GM12892 (cell line): ENCODE measurements at places on chromosomes 7 and 10.

DNA sequence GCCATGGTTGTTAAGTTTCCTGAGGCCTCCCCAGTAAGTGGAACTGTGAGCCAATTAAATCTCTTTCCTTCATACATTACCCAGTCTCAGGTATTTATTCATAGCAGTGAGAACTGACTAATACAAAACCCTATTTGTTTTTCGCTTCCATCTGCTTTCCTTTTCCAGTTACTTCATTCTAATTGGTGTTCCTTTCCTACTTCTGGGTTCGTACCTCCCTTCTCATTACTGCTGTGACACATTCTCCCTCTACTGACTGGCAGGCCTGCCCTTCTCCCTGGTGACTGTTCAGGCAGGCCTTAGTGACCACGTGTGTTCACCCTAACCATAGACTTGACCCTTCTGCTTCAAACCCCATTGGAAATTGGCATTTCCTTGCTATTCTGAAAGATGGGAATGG is 37.7 kb downstream of the MTURN start:
- DNase-seq = no peak

- DNase-seq = no peak
These were observed 37.3 kb upstream of the AKR1C2 start for GRCh38 chr10:5040781-5041470.

GRCh38 chr10:121493521-121493920 is 104.7 kb downstream of the FGFR2 start:
- DNase-seq = no peak

GRCh38 chr10:27413831-27414348 is 90.2 kb upstream of the RAB18 start:
- DNase-seq = no peak

- no peak for DNase-seq
These were observed 59.6 kb downstream of the BLNK start for GRCh38 chr10:96211764-96212163.

DNA sequence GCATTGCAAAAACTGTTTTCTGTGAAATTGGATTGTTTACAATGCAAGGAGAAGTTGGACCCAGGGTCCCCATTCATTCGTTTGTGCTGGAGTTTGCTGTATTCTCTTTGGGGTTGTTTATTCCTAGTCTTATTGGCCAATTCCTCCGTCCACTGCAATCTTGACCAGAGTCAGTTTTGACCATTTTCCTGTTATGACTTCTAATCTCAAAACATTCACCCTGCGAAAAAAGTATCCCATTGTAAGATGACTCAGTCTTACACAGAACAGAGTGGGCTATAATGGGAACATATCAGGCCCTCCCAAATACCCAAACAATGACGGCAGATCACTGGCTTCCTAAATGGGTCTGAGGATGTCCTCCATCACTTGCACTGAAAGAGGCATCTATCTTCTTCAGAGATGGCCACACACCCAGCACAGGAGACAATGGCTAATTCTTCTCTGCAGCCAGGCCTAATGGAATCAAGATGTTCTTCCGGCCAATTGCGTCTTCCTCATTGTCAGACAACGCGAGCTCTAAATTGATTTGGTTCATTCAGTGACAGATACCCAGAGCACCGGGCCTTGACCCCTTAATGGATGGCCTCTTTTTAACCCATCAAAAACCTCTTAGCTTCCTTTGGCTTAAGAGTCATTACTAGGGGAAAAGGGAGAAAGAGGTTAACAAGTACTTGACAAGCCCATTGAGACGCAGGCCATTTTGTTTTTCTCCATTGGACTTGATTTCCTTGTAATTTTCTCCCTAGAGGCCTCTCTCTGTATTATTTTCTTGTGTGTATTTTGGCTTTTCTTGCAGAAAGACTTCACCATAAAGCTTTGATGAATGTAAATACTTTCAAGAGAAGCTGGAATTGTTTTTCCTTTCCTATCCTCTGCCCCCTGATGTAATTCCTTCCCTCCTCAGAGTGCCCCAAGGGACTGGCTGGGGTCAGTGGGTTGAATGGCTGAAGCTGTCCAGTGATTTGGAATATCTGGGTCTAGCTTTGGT is 129.6 kb downstream of the PRPF18 start:
- no peak for DNase-seq

DNA sequence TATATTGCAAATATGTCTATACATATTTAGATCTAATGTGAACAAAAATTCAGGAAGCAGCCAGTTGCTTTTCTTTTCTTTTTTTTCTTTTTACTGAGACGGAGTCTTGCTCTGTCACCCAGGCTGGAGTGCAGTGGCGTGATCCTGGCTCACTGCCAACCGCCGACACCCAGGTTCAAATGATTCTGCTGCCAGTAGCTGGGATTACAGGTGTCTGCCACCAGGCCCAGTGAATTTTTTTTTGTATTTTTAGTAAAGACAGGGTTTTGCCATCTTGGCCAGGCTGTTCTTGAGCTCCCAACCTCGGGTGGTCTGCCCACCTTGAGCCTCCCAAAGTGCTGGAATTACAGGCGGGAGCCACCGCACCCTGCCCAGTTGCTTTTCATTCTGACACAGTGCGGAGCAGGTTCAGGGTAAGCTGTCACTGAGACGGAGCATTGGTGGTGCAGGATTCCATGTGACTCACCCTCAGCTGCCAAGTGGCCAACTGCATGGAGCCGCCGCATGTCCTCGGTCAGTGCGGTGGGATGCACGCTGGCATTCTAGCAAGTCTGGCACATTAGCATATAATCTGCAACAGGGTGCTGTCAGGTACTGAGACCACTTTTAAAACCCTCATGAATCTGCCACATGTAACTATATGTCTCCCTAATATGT is 362.7 kb downstream of the DNAJB6 start:
- no peak for DNase-seq

DNA sequence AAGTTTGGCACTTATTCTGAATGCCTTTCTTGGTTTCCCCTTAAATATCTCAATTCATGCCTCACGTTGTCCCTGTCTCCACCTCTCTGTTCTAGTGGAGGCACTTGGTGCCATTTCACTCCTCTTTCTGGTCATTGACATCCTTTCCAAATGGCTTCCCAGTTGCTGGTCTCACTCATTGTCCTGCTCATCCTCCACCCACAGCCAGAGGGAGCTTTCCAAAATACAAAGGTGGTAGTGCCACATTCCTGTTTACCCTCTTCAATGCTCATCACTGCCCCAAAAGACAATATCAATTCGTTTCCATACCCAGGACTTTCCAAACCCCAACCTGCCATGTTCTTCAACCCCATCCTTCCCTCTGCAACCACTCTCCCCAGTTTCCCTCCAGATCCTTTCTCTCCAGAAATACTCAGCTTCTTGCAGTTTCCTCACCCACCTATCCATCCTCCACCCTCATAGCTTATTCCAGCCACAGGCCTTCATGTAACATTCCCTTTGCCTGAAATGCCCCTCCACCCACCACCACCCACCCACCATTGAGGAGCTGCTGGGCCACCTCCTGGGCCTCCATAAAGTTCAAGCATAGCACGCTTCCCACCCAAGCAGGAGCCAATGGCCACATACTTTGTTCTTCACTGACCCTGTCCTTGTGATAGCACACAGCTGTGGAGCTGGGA is 63.1 kb upstream of the ADRB1 start:
- no peak for DNase-seq

DNA sequence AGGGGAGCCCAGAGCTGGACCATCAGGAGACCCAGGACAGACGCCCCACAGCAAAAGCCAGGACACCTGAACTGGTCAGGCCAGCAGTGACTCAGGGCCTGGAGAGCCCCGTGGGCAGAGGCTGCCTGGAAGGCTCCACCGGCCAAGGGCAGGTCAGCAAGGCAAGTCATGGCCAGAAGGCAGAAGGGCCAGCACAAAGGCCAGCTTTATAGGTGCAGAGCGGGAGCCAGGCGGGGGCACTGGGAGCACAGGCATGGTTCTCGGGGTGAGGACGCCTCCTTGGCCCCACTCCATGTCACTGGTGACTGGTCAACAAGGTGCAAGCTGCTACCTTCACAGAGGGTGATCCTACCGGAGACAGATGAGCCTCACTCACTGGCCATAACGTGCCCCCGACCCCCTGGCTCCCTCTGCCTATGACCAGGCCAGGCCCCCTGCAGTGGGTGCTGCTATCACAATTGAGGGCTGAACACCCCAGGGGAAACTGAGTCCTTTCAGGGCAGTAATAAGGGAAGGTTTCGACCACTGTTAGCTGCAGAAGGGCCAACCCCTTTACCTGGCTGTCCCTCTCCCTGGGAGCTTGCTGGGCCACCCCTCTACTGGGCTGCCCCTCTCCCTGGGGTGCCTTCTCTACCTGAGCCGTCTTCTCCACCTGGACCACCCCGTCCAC is 317.4 kb downstream of the PTPRN2 start:
- DNase-seq = no peak

- no peak for DNase-seq
These were observed 87.4 kb downstream of the INPP5A start for GRCh38 chr10:132624847-132625471.

DNA sequence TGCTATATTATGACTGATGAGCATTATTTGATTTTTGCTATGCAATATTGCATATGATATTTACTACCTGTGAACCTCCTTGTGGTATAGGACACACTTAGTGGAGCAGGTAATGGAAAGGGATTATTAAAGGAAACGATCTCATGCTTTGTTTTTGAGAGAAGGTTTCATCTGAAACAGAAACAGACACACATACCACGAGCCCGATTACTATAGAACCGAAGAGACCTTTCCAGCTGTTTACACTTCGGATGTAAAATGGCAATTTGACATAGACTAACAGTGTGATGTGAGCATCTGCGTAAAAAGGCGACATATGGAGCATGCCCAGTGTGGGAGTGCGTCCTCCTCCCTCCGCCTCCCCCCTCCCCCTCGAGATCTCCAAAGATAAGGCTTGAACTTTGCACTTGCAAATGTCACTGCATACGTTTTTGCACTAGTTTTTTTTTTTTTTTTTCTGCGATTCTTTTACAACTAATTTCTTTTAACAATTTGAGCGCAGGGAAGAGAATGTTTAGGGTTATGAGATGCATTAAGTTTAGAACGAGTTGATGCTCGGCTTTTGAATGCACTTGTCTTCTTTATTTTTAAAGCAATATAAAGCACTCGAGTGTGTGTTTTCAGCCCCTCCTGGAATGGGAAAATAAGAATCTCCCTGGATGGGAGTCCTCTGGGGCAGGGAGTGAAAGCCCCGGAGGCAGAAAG is 251.0 kb downstream of the NSUN6 start:
- DNase-seq = no peak

GRCh38 chr7:129751916-129752315 is 140.4 kb downstream of the NRF1 start:
- DNase-seq = no peak

GRCh38 chr10:852386-852785 is 79.1 kb downstream of the LARP4B start:
- DNase-seq = no peak

GRCh38 chr10:96896884-96897589 is 64.9 kb downstream of the LCOR start:
- no peak for DNase-seq

- DNase-seq = no peak
These were observed 275.2 kb downstream of the ZNF248 start for GRCh38 chr10:37582237-37582636.

DNA sequence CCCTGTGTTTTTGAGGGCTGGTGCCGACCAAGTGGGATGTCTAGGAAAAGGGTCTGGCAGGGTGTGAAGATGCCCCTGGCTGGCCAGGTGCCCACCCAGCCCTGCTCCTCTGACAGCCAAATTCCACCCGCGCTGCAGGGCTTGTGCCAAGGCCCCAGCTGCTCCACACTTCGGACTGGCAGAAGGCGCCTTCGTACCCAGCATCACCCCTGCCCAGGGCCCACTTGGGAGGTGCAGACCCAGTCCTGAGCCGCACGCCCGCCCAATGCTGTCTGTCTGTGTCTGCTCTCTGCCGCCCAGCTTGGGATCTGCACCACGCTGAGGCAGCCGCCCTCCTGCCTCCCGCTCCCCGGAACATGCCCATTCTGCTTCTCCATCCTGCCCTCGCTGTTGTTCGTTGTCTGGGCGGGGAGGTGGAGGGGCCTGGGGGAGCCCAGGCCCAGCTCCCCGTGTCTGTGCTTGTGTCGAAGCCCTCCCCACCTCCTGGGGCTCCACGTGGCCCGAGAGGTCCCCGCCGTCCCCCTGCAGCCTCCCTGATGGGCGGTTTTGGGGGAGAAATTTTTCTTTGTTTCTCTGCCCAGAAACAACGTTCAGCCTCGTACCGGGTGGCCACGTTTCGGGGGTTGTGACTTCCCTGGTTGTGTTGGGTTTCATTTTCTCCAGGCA is 36.9 kb upstream of the PPIF start:
- no peak for DNase-seq

- no peak for DNase-seq
These were observed 23.9 kb downstream of the ST7 start for GRCh38 chr7:116977172-116977571.

DNA sequence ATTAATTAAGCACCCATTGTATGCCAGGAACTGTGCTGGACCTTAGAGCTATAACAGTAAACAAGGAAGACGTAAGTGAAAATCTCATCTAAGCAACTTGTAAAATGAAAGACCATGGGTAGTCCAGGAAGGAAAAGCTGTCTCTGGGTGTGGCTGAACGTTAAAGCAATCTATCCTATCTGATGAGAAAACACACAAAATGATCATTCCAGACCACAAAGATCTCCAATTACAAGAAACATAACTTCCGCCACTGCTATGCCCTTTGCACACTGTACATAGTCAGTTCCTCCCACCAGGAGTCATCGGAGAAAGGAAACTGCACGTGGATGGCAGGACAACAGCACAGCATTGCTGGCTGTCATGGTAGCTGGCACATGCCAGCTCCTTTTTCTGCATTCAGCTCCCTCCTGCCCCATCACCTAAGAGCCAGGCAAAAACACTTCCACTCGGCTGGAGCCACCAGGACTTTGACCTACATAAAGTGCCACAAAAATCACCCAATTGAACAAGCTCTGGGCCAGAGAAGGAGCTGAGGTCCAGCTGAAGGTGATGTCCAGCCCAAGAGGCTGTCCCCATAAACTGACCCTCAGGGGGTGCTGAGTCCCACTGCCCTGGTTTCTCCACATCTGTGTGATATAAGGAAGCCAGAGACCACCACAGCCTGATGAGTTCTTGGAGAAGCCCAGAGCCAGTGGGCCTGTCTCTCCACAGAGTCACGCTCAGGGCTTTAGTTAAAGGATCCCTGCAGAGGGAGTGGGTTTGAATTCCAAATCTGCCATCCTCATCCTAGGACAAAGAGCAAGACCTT is 56.4 kb downstream of the STEAP1B start:
- no peak for DNase-seq

DNA sequence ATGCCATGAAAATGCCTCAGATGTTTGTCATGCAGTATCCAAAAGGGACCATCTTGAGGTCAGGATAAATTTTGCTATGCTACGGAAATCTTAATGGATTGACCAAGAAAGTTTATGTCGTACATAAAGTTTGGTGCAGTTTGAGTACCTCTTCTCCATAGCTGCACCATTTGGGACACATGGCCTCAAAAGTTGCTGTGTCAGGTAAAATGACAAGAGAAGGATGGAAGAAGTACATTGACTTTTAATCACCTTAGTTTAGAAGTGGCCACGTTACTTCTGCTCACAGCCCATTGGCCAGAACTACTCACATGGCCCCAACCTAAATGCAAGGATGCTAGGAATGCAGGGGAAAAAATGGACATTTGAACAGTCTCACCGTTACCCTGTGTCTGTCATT is 107.4 kb upstream of the NAMPT start:
- DNase-seq = no peak
